ENCODE measurements at places on chromosomes 3 and 15.

GRCh38 chr3:112635674-112636073, 5.3 kb downstream of the CCDC80 start:
- DNase-seq = peak; percentile 84

GRCh38 chr3:122092460-122093165, 37.5 kb downstream of the CD86 start:
- DNase-seq = no peak

GRCh38 chr3:167078070-167078622, 302.0 kb downstream of the ZBBX start:
- no peak for DNase-seq

DNA sequence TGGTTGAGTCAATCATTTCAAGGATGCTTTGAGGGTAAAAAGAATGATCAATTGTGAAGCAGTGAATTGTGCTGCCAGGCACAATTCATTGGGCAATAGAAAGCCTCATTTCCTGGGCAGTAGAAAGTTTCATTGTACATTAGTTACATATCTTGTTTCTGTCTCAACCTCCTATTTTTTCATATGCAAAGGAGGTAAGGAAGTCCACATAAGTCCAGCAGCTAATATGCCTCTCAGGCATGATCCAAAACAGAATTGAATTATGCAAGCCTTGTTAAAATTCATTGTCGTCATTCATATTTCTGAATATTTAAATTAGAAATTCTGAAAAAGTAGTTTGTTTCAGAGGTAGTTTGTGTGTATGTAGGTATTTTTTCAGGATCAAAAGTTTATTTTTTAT, 65.8 kb downstream of the TFRC start:
- DNase-seq = no peak

GRCh38 chr3:182503401-182503800, 289.9 kb upstream of the ATP11B start:
- DNase-seq = no peak

DNA sequence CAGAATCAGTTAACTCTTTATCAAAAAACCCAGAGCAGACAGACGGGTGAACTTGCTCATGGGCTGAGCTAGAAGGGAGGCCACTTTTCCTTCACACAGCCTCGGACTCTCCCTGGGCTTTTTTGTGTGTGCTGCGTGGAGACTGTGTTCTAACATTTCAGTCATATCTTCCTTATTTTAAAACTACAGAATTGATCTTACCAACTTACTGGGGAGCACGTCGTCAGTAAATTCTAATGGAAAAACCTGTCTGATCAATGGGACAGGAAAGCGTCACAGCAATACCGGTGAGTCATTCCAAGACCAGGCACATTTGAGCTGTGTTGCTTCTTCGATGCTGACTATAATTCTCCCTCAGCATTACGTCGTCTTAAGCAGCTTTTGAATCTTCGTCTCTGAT, 145.1 kb downstream of the LPP start:
- no peak for DNase-seq

- DNase-seq = peak; percentile 69
Observed at GRCh38 chr3:29275309-29275708, 5.6 kb upstream of the RBMS3 start.

- no peak for DNase-seq
Observed at GRCh38 chr3:37025561-37026335, 32.4 kb downstream of the MLH1 start.

- no peak for DNase-seq
Observed at GRCh38 chr3:39387411-39387975, 4.3 kb downstream of the SLC25A38 start.
